Hypothalamus (tissue), 51 donors: ENCODE measurements at places on chromosomes 4 and X.

GRCh38 chr4:26861434-26862186, 969 bp downstream of the STIM2 start:
- DNase-seq = peak; percentile 67

DNA sequence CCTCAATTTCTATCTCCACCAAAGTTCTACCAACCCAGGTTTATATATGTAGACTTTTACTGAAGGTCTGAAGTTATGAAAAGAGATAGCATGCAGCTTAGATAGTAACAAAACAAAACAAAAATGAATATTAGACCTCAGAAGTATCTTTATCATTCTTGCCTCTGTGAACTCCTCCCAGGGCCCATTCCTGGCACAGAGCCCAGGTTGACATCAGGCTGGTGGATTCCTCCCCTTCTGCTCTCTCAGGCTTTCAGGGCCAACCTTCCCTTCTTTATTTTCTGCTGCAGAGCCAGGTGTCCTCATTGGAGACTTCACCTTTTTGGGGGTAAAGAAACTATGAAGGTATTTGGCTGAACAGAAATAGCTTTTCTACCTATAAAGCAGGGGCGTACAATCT, 112.8 kb upstream of the PITX2 start:
- DNase-seq = no peak

- no peak for DNase-seq
Measured at GRCh38 chrX:117771384-117771783, 345.2 kb downstream of the KLHL13 start.

- DNase-seq = no peak
Measured at GRCh38 chrX:154082396-154083125, 15.0 kb downstream of the MECP2 start.

GRCh38 chr4:101784957-101785356, 5.6 kb upstream of the BANK1 start:
- DNase-seq = no peak

DNA sequence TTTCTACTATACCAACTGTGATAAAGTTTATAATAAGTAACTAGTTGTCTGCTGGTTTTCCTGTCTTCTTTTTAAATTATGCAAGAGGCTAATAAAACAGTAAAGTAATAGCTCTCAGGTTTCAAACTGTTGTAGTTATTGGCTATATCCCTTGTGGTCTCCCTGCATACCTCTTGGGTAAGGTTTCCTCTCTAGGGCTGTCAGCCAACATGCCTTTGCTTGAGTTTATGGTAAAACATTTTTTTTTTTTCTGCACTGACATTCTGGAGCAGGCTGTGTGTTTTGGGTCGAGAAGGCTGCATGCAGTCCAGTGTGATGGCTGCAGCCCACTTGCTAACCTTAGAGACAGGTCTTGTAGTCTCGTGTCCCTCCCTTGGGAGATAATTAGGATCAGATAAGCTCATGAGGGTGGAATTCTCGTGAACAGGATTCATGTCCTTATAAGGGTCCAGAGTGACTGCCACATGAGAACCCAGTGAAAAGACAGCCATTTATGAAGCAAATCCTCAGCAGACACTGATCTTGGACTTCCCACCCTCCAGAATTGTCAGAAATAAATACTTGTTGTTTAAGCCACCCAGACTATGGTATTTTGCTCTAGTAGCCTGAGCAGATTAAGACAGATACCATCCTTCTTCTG, 831.2 kb downstream of the CCSER1 start:
- DNase-seq = no peak

GRCh38 chr4:88277711-88278225, 6.6 kb downstream of the PPM1K start:
- no peak for DNase-seq

GRCh38 chrX:71616672-71617529, 1.4 kb downstream of the CXCR3 start:
- no peak for DNase-seq

- DNase-seq = no peak
Measured at GRCh38 chrX:120281021-120281624, 30.1 kb downstream of the TMEM255A start.

DNA sequence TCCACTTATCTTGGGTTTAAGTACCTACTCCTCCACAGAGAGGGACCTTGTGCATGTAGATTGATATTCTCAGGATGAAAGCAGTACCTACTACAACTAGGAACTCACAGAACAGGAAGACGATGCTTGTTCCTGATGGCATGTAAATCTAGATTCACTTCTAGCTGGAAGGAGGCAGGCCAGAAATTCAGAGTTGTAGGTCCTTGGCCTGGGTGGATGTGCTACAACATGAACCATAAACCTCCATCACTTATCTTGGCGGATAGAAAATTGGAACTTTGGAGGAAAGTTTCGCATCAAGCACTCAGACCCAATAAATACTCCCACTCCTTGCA, 9.3 kb upstream of the SMIM20 start:
- no peak for DNase-seq

GRCh38 chrX:38489341-38489740, 72.0 kb upstream of the TSPAN7 start:
- DNase-seq = no peak

DNA sequence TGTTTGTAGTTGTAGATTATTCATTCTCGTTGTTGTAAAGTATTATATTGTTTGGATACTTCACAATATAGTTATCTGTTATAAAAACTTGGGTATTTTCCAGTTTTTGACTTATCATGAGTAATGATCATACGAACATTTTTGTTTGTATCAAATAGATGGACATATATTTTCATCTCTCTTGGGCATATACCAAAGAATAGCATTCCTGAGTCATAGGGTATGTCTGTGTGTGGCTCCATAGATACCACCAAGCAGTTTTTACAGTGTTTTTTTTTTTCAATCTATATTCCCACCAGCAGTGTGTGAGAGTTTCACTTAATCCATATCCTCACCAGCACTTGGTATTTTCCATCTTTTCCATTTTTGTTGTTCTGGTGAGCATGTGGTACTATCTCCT, 89.7 kb upstream of the RAB40AL start:
- DNase-seq = no peak

- DNase-seq = no peak
Measured at GRCh38 chrX:100695302-100695701, 36.6 kb downstream of the SYTL4 start.

- no peak for DNase-seq
Measured at GRCh38 chrX:16743604-16744325, 24.4 kb downstream of the SYAP1 start.

DNA sequence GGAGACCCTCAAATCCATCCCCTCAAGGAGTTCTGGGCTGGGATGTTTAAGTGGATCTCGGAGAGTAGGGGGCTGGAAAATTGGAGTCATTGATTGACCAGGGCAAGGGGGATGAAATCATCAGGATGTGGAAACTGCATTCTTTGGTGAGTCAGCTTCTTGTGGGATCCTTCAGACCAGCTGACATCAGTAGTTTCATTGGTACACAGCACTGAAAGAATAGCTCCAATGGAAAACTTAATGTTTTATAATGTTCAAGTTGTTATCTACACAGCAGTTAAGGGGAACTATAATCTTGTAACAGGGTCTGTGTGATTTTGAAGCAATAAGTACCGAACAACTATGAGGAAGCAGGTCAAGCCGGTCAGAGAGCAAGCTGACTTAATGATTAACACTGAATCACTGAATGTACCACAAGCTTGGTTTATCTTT, 506.1 kb downstream of the RPA4 start:
- DNase-seq = no peak

DNA sequence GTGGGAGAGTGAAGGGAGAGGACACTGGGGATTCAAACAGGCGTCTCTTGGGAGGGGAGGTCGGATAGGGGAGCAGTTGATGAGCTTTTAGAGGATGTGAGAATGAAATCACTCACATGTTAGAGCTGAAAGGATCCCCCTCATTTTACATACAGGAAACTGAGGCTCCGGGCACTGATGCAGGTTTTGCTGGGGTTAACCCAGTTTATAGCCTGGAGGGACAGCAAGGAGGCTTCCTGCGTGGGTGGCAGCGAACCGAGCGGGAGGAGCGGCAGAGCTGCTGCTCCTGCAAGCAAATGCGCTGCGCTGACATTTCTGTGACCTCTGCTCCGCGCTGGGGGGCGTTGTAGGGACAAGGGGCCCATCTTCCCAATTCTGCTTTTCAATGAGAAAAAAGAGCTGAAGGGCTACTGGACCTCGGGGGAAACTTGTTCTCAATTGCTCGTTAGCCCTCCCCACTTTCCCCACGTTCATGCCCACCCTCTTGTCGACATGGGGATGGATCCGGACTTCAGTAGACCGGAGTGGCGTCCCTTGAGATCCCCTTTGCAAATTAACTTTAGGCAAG, 1.2 kb upstream of the NEUROG2 start:
- no peak for DNase-seq
